ENCODE measurements at places on chromosomes 5 and 9.

- DNase-seq, result no peak
These were observed 571 bp upstream of the MARCHF11 start for GRCh38 chr5:16179936-16180788.

DNA sequence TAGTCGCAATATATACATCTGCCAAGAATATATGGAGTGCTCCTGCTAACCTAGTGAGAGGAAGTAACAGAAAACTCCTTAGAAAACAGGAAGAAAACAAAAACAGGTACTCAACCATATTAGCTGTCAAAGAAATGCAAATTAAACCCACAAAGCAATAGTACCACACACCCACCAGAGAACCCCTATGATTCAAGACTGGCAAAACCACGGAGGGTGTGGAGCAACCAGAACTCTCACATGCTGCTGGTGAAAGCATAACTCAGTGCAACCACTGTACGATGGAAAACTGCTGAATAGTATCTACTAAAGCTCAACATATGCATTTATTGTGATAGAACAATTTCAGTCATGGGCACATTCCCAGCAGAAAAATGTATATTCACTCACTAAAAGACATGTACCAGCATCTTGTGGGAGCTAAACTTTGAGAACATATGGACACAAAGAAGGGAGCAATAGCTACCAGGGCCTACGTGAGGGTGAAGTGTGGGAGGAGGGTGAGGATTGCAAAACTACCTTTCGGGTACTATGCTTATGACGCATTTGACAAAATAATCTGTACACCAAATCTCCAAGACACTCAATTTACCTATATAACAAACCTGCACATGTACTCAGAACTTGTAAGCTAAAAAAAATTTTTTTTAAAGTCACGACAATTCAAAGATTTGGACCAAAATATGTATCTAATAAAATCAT lies 34.0 kb downstream of the PTPN3 start:
- no peak for DNase-seq

- DNase-seq, result no peak
These were observed 16.2 kb upstream of the ITGA1 start for GRCh38 chr5:52771343-52772039.

GRCh38 chr9:99387431-99387830 lies 165.3 kb downstream of the SEC61B start:
- DNase-seq, result no peak

- no peak for DNase-seq
These were observed 116.9 kb upstream of the OTULINL start for GRCh38 chr5:14464671-14465070.
